ENCODE measurements at places on chromosomes 11 and 22. TPM values are rescaled to one million over a fixed set of nuclear protein-coding genes. Genes with fewer than 3 reads are reported as not detected.

Gene DENND6B
- 4.7 TPM for total RNA-seq

Gene FADS1
- total RNA-seq, result 3.2 TPM

Gene CYP2D6
- total RNA-seq, result 2.0 TPM

Gene P4HA3
- 0.25 TPM for total RNA-seq

- DNase-seq, result no peak
These were observed 327.6 kb upstream of the CCDC90B start for GRCh38 chr11:83613767-83614121.

All from left colon (tissue), 2 donors.